Activated CD4-positive, CD25-positive, alpha-beta regulatory T cell (primary cell): ENCODE measurements at places on chromosomes 6 and 20.

DNA sequence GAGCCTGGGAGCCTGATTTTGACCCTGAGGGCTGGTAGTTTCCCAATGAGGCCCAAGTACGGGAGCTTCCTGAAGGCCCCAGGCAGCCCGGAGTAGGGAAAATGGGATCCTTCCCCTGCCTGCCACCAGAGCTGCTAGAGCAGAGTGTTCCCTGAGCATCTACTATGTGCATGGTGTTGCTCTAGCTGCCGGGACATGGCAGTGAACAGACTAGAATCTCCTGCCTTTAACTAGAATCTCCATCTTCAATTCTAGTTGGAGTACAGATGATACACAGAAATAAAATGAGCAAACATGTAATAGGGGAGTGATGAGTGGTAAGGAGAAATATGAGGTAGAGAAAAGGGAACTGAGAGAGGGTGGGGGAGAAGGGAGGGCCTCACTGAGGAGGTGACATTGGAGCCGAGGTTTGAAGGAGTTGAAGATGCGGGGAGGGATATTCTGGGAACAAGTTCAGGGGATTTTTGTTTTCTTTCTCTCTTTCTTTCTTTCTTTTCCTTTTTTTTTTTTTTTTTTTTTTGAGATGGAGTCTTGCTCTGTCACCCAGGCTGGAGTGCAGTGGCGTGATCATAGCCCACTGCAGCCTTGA lies 18.5 kb downstream of the VSTM2L start:
- no peak for DNase-seq

DNA sequence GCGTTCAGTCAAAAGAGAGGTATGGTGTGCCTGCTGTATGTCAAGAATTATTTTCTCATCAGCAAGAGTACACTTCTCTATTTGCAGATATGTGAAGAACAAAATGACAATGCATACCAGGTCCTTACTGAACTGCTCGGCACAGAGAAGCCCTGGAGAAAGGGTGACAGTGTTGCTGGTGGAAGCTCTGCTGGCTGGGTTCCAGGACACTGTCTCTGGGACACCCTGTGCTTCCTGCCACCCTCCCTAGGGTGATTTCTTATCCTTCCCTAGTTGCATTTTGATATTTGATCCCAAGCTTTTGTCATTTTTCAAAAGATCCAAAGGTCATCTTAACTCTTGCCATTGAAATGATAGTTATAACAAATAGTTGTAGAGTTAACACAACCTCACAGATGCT lies 8.3 kb upstream of the CST5 start:
- no peak for DNase-seq

DNA sequence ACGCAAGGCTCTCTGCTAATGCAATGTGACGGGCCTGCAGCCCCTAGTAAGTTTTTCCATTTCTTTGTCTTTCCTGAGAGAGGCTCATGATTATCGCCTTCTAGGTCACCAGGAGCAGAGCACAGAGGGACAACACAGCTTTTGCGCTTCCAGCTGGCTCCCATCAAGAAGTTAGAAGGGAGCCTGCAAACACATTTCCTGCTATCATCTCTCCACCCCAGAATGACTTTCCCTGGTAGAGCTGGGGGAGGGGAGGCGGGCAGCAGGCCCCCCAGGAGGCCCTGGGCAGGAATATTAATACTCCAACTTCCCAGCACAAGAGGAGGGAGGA lies 35.7 kb upstream of the CCDC167 start:
- no peak for DNase-seq

DNA sequence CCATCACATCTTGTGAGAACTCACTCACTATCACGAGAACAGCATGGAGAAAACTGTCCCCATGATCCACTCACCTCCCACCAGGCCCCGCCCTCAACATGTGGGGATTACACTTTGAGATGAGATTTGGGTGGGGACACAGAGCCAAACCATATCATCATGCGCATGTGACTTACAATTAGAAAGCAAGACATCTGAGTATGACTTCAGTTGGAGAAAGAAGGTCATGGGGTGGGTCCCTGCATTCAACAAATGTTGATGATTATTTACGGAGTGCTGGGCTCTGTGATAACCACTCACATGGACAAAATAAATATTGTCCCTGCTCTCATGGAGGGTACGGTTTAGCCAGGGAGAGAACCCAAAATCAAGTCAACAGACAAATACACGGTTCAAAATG lies 37.9 kb downstream of the VSTM2L start:
- DNase-seq = no peak

- no peak for DNase-seq
Observed at GRCh38 chr6:136684466-136684865, 107.8 kb downstream of the MAP3K5 start.

DNA sequence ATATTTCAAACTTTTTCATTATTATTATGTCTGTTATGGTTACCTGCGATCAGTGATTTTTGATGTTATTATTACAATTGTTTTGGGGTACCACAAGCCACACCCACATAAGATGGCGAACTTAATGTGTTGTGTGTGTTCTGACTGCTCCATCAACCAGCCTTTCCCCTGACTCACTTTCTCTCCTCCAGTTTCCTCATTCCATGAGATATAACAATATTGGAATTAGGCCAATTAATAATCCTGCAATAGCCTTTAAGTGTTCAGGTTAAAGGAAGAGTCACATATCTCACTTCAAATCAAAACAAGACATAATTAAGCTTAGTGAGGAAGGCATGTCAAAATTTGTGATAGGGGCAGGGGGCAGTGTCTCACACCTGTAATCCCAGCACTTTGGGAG lies 16.3 kb upstream of the POPDC3 start:
- no peak for DNase-seq

DNA sequence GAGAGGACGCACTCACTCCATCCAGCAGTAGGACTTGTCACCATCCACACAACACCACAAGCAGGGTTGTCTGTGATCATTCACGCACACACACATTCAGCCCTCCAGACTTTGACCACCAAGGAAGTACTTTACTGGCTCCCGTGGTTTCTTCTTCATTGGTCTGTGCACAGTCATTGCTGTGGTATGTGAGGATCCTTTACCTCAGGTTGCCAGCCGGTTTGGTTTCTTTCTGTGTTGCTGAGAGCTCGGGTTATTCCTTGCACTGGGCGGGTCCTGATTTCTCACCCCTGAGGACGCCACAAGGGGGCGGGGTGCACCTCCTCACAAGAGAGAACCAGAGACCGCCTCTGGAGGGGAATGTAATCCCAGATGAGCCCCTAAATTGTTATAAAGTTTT lies 11.2 kb downstream of the SLC35A1 start:
- DNase-seq = no peak

- DNase-seq = no peak
Observed at GRCh38 chr6:157464653-157465535, 83.9 kb downstream of the ZDHHC14 start.

DNA sequence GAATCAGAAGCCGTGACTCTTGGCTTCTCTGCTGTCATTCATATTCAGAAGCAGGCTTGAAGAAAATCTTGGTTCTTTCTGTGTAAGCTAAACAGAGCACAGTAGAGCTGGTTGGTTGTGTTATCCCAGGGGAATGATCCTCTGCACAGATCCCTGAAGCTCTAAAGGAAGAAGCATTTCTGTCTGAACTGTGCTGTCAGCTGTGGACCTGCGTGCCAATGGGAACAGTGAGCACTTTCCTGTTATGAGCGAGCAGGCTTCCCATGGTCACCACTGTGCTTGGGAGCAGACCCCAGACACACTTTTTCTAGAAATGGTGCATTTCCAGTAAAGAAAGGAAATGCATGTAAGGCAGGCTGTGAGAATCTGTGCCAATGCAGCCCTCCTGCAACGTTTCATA lies 490.2 kb downstream of the EPM2A start:
- DNase-seq = no peak

DNA sequence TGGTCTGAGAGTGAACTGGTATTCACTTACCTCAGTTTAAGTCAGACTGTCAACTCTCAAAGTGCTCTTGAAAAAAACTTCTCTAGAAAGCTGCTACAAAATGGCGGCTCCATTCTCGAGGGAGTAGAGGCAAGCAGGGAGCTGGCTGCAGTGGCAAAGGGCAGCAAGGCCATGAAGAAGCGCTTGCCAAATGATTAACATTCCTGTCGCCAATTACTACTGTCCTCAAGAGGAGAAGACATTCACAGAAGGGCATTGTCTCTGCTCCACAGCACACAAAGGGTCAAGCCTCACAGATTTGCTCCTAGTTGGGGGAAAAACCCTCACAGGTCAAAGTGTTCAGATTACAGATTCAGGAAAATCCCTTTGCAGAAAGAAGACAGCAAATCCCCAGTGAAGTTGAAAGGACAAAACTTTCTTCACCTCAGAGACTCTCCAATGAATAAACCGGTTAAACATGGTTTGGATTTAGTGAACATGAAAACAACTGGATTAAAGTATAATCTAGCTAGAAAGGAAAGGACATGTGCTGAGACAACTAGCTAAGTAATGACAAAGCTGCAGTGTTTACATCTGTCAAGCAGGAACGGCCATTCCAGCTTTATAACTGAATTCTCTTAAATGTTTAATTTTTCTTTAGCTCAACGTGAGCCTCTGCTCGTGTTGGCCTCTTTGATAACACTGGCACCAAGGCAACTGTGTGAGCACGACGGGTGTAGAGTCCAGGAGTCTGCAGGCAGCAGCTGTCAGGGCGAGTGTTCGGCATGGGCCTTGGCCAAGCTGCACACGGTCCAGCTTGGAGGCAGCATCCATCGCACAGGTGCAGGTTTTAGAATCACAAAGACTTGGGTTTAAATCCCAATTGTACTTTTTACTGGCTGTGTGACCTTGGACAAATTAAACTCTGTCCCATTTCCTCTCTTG lies 37.6 kb downstream of the NR2E1 start:
- DNase-seq = no peak

- no peak for DNase-seq
Observed at GRCh38 chr6:5624256-5624655, 362.9 kb downstream of the FARS2 start.

GRCh38 chr6:24205020-24205492 lies 79.0 kb downstream of the NRSN1 start:
- DNase-seq = no peak
